ENCODE measurements at places on chromosomes 1 and 21.

DNA sequence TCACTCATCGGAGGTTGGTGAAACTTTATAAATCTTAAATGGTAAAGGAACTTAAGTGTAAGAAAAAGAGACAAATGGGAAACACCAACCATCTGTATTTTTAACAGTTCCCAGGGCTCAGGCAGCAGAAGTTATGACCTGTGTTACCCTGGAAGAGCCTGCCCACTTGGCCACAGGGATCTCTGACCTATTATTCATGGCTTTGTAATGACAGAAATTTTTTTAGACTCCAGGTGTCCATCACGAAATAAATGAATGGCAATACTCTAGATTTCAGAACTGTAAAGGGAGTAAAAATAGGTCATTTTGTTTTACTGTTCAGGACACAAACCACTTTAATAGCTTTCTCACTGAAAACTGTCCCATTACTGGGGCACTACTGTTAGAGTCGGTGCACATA, 389.8 kb downstream of the VAV3 start:
- DNase-seq: no peak

GRCh38 chr1:3909615-3910014, 9.5 kb upstream of the C1orf174 start:
- DNase-seq: no peak

DNA sequence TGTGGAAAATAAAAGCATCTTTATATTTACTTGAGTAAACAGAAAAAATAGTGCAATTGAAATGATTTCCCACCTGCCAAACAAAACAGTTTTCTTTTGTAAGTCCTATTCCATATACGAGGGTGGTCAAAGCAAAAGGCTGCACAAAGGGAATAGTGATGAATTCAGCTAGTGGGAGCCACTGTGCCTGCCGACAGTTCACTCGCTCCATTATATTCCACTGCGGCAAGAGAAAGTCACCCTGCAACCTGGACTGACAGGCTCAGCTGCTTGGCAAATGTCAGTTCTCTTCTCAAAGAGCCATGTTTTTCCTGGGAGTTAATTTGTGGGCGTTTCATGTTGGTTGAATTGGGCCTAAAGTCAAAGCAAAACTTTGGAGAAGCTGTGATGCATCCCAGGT, 145.4 kb downstream of the LMO4 start:
- DNase-seq: no peak

DNA sequence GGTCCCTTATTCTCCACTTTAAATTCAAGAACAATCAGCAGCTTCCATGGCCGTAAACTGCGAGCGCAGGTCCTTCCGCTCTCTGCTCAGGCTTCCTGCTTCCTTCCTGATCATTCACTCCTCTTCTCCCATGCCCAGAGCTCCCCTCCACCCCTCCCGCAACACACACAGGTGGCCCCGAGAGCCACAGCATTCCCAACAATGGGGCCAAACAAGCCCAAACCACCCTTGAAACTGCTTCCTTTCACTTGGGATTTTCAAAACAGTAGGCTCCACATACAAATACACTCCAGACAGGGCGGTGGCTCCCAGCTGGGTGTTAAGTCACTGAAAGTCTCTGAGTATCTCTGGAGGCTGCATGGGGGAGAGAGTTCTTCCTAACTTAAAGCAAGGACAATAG, 11.4 kb downstream of the FAM89A start:
- DNase-seq: no peak

DNA sequence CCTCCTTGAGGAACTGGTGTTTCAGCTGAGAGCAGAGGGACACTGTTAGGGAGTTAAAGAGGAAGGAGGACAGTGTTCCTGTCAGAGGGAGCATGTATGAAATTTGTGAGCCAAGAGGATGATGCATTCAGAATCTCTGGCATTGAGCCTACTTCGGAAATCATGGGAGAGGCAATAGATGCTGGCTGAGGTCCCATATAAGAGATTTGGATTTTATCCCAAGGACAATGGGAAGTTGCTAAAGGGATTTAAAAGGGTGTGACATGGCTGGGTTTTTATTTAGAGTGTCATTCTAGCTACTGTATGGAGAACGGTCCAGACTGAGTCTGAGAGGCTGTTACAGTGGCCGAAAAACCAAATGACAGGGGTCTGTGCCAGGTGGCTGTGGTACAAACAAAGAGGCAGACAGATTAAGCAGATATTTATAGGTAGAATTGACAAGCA, 403.2 kb upstream of the B3GALT2 start:
- DNase-seq: no peak

- DNase-seq: peak; percentile 2
Measured at GRCh38 chr1:201311356-201312011, 28.2 kb downstream of the PKP1 start.

DNA sequence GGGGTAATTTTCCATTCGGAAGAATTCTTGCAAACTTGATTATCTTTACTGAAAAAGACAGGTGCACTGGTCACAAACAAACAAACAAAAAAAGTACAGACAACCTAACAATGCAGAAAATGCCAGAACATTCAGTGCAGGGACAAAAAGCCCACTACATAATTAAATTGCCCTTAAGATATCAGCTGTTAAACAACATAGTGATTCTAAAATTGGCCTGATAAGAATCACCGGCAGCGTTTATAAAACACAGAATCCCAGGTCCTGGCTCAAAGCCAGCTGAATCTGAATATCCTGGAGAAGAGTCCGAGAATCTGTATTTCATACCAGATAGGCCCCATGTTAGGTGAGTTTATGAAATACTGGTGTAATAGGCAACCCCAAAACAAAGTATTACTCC, 6.1 kb downstream of the PLPP3 start:
- no peak for DNase-seq

DNA sequence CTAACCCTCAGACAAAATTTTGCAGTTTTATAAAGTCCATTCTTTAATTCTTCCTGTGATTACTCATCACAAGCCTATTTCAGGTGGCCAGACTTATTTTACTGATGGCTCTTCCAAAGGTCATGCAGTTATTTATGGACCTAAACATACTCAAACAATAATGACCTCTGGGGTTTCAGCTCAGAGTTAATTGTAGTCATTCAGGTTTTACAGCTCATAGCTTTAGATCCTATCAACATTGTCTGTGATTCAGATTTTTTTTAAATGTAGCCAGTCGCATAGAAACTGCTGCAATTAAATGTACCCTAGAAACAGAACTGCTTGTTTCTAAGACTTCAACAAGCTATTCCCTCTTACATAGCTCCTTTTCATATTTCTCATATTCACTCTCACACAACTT, 270.8 kb downstream of the COL11A1 start:
- DNase-seq: no peak

- no peak for DNase-seq
Measured at GRCh38 chr1:161838885-161839284, 72.8 kb downstream of the ATF6 start.

GRCh38 chr1:93442008-93442666, 5.8 kb upstream of the FNBP1L start:
- DNase-seq: no peak

DNA sequence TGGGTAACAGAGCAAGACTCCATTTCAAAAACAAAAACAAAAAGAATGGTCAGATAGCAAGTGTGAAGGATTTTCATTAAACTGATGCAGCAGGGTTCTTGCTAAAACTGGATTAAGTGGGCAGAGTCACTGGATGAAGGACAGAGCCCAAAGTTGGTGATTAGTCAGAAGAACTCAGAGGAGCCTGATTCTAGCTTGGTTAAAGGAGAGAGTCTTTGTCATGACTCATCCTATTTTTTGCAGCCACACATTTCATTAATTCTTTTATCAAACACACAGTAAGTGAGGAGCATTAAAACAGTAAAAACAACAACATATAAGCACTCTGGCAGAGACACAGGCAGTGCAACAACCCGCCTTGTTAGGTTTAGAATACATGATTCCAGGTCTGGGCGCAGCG, 56.0 kb upstream of the EDARADD start:
- DNase-seq: no peak

DNA sequence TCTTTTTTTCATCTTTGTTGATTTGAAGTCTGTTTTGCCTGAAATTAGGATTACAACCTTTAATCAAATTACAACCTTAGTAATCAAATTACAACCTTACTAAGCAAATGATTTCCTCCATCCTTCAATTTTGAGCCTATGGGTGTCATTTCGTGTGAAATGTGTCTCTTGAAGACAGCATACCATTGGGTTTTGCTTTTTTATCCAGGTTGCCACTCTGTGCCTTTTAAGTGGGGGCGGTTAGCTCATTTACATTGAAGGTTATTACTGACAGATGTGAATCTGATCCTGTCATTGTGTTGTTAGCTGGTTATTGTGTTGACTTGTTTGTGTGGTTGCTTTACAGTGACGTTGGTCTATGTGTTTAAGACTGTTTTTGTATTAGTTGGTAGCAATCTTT, 74.8 kb upstream of the BCL9 start:
- no peak for DNase-seq

DNA sequence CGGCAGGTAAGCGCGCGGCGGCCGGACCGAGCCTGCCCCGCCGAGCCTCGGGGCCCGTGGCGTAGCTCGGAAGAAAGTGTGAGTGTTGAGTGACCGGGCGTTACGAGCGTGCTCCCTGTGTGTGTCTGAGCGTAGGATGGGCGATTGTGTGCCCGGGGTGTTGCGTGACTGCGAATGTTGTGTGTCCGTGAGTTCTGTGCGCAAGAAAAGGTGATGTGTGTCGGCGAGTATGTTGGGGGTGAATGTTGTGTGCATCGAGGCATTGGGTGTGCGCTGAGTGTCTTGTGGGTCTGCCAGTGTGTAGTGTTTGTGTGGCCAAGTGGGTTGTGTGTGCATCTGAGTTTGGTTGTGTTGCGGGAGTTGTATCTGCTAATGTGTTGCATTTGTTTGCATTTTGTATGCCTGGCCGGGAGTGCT, 398 bp downstream of the PTPRU start:
- DNase-seq: no peak

GRCh38 chr1:57384901-57385300, 39.0 kb downstream of the DAB1 start:
- no peak for DNase-seq

DNA sequence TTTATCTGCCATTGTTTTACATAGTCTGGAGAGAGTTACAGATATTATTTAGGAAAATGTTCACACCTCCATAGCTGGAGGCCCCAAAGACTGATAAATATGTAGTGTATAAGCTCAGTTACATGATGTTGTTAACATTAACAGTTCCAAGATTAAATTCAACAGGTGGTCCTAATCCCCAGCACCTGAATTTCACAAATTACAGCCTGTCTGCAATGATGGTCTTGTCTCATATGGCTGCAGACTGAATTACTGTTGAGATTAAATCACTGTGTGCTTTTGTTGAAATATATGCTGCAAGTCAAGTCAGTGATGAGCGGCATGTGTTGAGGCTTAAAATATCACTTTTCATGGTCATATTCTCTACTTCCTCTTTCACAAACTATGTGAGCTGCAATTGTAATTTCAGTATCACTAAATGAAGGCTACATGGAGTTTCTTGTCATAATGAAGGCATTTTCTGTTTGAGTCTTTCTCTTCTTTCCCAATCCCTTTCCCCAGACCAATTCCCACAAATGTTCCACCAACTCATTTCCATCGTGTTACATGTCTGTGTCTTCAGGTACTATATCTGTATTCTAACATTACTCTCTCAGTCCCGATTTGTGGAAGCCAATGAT, 4.2 kb downstream of the ST6GALNAC5 start:
- no peak for DNase-seq

GRCh38 chr1:198741744-198742143, 102.9 kb downstream of the PTPRC start:
- no peak for DNase-seq

GRCh38 chr1:218361298-218362065, 16.3 kb downstream of the TGFB2 start:
- no peak for DNase-seq

- no peak for DNase-seq
Measured at GRCh38 chr1:218463194-218464156, 118.3 kb downstream of the TGFB2 start.

DNA sequence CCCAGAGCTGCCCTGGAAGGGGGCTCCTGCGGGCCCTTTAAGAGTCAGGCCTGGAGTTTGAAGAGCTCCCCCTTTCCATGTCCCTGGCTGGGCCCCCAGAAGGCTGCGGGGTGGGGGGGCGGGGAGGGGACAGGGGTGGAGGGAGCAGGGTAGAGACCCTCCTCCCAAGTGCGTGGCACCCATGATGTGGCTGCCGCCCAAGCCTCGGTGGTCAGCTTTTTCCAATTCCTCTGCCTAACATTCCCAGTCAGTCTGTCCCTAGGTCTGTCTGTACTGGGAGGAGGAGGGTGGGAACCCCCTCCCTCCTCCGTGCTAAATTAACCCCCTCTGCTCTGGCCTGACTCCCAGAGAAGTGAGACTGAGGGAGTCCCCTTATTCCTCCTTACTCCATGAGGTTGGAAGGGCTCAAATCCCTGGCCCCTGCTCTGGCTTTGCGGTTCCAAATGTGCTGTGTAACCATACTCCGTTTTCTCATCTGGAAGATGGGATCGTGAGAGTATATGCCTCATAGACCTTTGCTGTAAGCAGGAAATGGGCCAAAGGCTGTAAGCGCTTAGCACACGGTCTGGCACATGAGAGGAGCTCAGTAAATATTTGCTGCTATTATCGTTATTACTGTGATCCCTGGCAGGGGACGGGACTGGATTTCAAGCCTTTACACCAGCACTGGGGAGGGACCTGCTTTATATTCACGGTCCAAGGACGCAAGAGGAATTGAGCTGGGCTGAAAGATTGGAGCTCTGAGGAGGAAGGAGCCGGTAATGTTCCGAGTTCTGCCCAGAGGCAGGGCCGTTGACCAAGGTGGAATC, 658 bp upstream of the COL16A1 start:
- DNase-seq: no peak

- no peak for DNase-seq
Measured at GRCh38 chr1:3115275-3116149, 46.5 kb downstream of the PRDM16 start.

GRCh38 chr1:167995038-167995437, 58.2 kb upstream of the MPC2 start:
- no peak for DNase-seq

DNA sequence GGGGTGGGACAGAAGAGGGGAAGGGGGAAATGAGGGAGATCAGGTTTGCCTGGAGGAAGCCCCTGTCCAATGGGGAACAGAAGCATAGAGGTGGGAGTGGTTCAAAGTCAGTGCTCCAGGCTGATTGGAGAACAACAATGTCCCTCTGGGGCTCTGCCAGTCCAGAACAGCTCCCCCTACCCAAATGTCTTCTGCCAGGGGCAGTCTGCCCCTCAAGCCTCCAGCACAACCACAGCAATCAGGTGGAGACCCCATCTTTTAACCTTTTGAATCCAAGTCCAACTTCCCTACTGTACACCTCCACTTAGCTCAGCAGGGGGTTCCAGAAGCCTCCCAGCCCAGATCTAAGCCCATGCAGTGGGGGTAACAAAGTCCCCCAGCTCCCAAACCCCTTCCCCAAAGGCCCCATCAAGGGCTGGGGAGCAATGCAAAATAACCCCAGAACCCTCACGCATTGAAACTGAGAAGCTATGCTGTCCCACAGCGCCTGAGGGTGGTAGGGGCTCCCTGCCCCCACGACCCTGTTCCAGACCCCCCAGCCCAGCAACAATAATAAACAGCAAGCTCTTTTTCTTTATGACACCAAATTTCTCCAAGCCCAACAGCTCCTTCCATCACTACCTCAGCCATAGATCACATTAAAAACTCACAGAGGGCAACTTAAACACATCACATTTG, 3.3 kb downstream of the AHDC1 start:
- no peak for DNase-seq

DNA sequence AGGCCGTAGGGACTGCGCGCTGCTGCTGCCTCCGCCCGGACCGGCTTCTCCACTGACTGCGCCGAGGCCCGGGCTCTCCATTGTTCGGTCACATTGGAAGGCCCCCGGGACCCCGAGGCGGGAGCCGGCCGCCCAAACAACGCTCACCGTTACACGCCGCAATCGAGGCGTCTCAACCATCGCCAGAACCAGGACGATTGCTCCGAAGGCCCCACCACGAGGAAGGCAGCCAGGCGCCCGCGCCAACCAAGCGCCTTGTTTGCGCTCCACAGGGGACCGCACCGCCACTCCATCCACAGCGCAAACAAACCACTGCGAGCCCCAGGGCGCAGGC, 595 bp downstream of the GLUL start:
- DNase-seq: no peak
